ENCODE measurements at places on chromosomes 2 and 18.

DNA sequence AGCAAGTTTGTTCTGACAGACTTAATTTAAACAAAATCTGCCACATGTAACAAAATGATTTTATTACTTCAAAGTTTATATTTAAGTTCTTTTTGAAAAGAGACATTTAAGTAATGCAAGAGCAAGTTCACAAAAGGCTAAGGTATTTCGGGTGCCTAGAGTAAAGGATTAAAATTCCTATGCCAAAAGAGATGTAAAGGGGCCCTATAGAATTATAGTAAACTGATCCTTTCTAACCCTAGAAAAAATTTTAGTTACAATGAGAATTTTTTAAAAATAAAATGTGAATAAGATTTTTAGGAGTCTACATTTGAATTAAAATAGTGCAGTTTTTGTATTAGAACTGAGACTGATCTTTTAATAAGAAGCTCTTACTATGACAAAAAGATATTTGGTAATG, 147.1 kb downstream of the PLEKHA3 start:
- DNase-seq: no peak

- DNase-seq: no peak
Measured at GRCh38 chr2:159228081-159228581, 58.4 kb downstream of the WDSUB1 start.

DNA sequence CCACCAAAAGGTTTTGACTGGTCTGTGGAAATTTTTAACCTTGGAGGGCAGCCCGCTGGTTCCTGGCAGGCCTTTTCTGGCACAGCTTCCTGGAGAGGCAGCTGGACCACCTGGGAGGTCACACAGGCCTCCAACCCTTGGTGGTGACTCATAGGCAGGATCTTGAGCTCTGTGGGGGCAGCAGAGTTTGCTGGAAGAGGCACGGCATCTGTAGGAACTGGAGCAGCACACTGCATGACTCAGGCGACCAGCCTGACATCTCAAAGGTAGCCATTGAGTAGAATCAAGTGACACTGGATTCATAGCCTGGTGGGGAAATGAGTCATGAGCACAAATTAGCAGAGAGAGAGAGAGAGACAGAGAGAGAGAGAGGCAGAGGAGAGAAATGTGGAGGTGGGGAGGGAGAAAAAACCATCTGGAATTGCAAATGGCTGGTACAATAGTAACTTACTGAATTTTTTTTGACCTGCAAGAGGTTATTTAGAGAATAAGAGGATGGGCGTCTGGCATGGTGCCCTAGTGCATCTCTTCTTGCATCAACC, 57.4 kb downstream of the TRPM8 start:
- DNase-seq: no peak

GRCh38 chr18:22765896-22766295, 167.2 kb upstream of the RBBP8 start:
- DNase-seq: no peak

DNA sequence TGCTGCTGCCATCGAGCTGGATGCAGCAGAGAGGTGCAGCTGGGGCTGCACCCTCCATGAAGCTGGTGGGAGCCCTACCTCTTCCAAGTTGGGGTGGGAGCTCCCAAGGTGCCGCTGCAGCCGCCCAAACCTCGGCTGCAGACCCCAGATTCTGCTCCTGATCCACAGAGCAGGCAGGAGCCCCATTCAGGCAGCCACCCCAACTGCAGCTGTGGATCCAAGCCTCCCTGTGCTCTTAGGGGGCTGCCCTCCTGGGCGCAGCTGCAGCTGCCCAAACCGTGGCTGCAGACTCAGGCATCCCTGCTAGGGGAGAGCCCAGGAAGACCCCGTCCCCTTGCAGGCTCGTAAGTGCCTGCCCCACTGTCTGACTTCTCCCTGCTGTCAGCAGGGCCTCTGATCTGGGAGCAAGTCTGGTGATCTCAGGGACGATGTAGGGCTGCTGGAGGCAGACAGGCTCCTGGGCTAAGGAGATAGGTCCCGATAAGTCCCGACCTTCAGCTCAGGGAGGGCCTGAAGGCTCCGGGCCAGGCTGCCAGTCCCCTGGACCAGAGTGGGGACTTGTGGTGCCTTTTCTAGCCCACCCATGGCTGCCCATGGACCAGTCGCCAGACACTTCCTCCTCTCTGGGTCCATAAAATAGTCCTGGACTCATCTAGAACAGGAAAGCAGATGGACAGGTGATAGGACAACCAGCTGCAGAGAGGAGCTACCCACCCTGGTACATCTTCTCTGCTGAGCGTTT, 767.1 kb upstream of the CDH7 start:
- DNase-seq: no peak

- peak; percentile 81 for DNase-seq
Measured at GRCh38 chr18:78979730-78980278, at the start of gene SALL3. Gene SALL3 (plus strand): TSS chr18:78979818. CDS start chr18:78980275, 457 bp downstream.

DNA sequence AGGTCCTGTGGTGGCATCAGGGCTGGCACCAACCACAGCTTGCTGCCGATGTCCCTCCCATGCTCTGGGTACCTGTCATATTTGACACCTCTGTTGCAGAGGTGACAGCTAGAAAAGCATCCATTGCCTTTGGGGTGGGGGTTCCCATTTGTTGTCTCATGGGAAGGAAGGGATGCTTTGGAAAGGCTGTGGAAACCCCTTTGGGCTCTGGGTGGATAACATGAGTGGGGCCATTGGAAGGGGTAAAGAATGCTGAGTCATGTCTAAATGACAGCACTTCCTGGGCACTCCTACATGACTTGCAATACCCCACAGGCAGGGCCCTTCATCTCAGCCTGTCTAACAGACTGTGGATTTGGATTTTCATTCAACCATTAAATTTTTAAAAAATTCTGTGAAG, 27.8 kb downstream of the CTIF start:
- no peak for DNase-seq

DNA sequence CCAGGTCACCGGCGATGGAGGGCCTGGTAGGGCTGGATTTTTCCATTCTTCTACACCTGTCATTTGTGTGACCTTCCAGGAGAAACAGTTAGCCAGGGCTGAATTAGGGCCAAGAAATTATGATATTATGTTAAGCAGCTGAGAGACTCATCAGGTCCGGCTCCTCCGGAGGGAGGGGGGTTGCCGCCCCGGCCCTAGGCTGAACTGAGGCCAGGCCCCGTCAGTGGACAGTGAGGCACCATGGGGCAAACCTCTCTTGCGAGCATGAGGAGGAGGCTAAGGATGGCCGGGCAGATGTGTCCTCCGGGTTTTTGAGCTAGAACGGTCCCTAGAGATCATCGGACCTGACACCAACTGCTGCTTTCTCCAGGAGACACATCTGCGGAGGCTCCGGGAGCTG, 150.1 kb downstream of the SOX11 start:
- no peak for DNase-seq

GRCh38 chr18:37309861-37310260, 255.7 kb downstream of the CELF4 start:
- DNase-seq: no peak

DNA sequence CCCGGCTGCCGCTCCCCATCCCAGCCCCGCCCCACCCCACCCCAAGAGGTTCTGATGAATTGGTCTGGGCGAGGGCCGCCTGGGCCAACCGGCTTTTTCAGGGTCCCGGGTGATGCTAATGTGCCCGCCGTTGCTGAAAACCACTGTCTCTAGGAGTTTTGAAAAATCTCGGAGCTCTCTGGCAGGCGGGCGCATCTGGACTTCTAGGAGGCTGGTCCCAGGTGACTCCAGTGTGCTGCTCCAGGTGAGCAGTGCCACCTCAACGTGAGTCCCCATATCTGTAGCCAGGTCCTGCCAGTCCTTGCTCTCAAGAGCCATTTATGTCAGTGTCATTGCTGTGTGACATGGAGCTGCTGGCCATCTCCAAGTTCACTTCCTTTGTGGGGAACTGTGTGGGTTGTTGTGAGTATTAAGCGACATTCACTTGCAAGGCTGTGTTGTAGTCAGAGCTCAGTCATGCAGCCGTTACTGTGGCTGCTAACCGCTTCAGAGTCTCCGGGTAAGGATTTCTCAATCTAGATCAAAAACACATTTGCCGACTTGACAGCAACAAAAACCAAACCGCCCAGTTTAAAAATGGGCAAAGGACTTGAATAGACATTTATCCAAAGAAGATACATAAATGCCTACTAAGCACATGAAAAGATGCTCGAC, at the start of gene RFX8:
Gene RFX8, minus strand, starts transcription at position 382 of the 654 bp plus-strand sequence. CDS start 8,264 bp downstream, outside the sequence.
- no peak for DNase-seq

DNA sequence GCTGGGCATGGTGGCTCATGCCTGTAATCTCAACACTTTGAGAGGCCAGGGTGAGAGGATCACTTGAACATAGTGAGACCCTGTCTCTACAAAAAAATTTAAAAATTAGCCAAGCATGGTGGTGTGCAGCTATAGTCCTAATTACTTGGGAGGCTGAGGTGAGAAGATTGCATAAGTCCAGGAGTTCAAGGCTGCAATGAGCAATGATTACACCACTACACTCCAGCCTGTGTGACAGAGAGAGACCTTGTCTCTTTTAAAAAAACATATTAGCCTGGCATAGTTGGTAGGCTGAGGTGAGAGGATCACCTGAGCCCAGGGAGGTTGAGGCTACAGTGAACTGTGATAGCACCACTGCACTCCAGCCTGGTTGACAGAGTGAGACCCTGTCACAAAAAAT, 13.7 kb downstream of the TRAPPC8 start:
- DNase-seq: no peak

GRCh38 chr2:88027697-88028389, 11.5 kb upstream of the RNU2-63P start:
- DNase-seq: no peak

GRCh38 chr2:172387361-172387760, 40.0 kb upstream of the ITGA6 start:
- DNase-seq: no peak

DNA sequence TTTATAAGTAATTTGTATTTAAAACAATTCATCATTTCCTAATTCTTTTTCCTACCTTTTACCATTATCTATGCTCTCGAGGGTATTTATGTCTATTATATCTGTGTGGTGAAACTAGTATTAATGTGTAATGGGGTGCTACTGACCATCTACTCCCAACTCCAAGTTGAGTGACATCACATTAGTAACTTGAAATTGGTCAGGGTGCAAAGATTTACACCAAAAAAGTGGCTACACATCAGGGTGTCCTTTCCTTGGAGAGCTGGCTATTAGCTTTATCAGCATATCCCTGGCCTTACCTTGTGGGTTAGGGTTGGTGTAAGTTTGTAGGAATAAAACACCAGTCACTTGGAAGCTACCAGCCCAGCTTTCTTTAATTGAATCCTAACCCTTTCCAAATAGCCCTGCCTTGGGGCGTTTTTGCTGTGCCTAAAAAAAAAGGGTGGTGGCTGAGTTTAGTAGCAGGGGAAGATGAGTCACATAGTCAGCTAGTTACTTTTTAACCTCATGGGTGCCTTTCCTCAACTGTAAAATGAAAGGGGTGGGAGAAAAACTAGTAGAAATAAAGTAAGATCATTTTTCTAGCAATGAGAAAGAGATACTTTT, 14.0 kb downstream of the ANXA4 start:
- no peak for DNase-seq

- DNase-seq: no peak
Measured at GRCh38 chr2:40877734-40878288, 425.9 kb upstream of the SLC8A1 start.

GRCh38 chr2:239819974-239820555, 205.1 kb downstream of the NDUFA10 start:
- DNase-seq: no peak

GRCh38 chr18:61153571-61153970, 179.7 kb upstream of the CDH20 start:
- no peak for DNase-seq

DNA sequence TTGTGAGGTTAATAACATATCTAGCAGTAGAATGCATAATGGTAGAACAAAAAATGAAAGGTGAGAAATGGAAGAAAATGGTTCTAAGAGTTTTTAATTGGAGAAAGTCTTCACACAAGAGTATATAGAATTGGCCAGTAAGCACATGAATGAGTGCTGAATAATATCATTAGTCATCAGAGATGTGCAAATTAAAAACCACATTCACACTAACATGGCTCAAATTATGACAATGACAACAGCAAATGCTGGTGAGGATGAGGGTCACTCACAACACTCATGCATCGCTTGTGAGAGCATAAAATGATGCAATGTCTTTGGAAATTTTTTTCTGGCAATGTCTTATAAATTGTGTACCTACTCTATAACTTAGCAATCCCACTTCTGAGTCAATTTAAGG, 1355.4 kb upstream of the ACVR2A start:
- no peak for DNase-seq

DNA sequence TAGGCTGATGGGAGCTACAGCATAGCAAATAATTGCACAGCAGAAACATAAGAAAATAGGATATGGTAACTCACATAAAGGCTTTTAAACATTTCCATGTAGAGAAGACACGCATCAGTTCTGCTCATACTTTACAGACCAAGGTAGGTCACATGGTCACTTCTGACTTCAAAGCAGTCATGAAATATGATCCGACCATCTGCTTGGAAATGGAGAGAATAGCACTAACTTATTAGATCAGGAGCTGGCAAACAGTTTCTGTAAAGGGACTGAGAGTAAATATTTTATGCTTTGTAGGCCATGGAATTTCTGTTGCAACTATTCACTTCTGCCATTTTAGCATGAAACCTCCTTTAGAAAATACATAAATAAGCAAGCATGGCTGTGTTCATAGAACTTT, 936.6 kb upstream of the FANCL start:
- no peak for DNase-seq

- no peak for DNase-seq
Measured at GRCh38 chr2:240220371-240220770, 79.9 kb upstream of the OTOS start.

GRCh38 chr2:28286678-28287077, 106.0 kb upstream of the FOSL2 start:
- no peak for DNase-seq

DNA sequence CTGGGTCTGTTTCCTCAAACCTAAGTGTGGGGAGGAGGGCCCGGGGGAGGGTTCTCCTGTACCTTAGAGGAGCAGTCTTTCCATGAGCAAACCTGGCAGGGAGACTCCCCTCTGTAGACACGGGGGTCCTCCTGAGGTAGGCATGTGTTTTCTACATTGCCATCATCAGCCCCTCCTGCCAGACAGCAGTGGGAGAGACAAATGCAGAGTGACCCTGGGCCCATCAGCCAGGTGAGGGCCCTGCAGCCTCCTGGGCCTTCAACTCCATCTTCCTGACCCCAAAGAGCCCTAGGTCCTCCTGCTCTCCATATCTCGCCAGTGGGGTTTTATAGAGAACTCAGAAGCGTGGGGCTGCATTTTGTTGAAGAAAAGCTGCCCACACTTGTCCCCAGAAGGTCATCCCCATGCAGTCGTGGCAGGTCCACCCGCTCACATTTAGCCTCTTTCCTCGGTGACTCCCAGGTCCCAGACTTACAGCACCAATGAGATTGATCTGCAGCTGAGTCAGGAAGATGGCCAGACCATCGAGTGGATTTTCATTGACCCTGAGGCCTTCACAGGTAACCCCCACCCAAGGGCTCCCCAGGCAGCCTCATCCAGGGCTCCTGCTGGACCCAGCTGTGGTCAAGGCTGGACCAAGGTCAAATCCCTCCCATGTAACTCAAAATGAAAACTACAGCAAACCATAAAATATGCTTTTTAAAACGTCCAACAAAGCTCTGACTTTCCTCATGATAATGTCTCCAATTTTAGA, 2.6 kb downstream of the CHRNG start:
- DNase-seq: no peak

DNA sequence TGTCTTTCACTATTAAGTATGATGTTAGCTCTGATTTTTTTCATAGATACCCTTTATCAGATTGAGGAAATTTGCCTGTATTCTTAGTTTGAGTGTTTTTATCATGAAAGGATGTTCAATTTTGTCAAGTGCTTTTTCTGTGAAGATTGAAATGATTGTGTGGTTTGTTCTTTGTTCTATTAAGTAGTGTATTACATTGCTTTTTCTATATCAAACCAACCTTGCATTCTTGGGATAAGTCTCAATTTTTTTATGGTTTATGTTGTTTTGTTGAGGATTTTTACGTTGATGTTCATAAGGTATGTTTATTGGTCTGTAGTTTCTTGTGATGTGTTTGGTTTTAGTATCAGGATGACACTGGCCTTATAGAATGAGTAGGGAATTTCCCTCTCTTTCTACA, 19.1 kb downstream of the PDK1 start:
- no peak for DNase-seq
